ENCODE measurements at places on chromosomes 2 and 18.

DNA sequence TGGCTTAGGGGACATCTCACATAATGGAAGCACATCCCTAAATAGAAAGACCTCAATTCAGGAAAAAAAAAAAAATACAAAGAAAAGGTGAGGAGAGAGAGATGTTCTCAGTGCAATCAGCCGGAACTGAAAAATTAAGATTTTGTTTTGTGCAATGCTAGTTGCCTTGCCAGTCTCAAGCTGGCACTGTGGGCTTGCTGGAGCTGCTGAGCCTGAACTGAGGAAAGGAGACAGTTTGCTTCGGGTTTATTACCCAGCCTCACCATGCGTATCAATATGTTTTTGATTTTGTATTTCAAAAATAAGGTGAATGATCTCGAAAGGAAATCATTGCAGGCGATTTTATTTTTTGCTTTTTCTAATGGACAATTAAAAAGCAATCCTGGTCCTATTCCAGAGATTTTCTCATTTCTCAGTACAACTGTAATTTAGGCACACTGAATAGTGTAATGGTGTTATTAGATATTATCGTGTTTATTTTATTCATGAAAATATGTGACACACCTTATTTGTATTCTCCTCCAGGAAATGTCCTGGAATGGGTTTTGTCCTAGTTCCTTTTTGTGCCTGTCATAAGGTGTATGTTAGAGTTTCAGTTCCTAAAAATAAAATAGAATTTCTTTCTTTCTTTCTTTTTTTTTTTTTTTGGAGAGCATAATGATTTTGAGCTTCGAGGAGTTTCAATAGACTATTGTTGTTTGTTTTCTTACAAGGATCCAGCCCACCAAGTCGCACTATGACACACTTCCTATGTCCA, 72.8 kb upstream of the ZEB2 start:
- DNase-seq, result no peak

DNA sequence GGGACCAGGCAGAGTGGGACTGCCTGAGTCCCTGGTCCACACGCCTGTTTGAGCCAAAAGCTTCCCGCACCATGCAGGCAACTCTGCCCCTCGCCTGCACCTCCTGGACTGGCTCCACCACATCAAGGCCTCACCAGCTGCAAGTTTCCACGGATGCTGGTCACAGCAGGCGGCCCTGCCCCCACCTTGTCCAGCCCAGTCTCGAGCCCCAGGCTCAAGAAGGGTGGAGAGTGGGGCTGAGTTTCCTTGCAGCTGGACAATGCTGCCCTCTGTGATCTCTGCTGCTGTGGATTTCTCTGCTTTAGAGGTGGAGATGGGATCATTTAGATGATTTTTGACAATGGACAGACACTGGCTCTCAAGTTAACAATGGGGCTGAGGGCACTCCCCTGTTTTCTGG, 74.9 kb downstream of the MTCL1 start:
- DNase-seq, result no peak

DNA sequence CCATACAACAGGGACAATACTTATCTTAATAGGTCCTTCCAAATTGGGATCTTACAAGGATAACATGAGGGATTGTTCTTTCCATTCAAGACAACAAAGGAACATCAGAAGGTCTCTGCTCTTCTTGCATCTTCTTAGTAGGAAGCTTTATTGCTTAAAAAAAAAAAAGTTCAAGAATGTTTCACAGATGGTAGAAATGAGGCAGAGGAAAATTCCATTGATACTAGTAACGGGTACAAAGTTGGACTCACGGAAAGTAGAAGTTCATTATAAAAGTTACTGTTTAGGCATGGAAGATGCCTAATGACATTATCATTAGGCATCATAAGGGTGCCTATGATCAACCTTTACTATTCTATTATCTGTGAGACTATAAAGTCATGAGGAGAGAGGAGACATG, 136.2 kb downstream of the LAMA3 start:
- no peak for DNase-seq

DNA sequence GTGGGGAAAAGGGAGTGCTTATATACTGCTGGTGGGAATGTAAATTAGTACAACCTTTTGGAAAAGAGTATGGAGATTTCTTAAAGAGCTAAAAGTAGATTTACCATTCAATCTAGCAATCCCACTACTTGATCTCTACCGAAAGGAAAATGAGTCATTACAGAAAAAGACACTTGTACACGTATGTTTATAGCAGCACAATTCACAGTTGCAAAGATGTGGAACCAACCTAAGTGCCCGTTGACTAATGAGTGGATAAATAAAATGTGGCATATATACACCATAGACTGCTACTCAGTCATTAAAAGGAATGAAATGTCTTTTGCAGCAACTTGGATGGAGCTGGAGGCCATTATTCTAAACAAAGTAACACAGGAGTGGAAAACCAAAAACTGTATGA, 29.5 kb downstream of the FLACC1 start:
- no peak for DNase-seq

- DNase-seq, result no peak
Measured at GRCh38 chr18:46675112-46675511, 18.1 kb upstream of the LOXHD1 start.

- DNase-seq, result no peak
Measured at GRCh38 chr2:191692502-191693115, 14.7 kb downstream of the NABP1 start.

DNA sequence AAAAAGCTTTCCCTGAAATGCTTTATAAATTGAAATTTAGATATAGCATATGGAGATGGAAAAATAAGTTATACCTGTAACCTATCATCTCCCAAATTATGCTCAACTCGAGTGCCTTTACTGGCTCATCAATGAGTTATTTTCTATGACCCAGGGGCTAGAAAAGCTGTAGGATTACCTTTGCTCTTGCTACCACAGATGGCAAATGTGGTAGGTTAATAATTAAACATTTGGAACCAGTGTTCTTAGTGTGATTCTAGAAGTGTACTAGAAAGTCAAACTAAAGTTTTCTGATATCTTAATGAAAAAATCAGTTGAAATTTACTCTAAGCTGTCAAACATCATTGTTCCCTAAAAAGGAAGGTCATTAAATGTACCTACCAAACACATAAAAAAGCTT, 22.5 kb downstream of the ALS2 start:
- no peak for DNase-seq

DNA sequence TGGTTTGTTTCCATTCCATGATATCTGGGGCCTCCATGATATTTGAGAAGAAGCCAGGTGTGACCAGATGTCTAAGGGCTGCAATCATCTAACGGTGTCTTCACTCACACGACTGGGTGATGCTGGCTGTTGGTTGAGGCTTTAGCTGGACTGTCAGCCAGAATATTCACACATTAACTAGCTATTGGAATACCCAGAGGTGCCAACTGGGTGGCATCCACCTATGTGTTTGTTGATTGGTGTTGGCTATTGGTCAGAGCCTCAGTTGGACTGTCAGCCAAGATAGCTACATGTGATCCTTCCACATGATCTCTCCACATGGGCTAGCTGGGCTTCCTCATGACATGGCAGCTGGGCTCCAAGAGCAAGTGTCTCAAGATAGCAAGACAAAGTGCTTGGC, 117.4 kb downstream of the CDCA7 start:
- DNase-seq, result no peak

- DNase-seq, result no peak
Measured at GRCh38 chr2:144094408-144095151, 425.3 kb downstream of the ZEB2 start.

GRCh38 chr2:70084973-70085710, 2.1 kb upstream of the PCBP1 start:
- DNase-seq, result no peak

DNA sequence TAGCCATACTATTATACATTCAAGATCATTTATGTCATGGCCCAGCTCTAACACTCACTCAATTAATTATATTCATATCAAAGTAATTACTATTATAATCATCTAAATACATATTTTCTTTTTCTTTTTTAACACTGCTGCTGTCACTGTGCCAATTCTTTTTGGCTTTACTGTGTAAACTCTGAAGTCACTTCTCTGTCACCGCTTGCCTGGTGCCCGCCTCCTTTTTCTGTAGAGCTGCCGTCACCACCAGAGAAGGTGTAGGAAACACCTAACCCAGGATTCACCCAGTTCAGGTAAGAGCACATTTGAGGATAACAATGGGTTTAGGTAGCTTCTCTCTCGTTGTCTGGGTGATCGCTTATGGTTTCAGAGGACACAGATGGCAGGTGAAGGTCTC, 93.3 kb downstream of the AOX1 start:
- no peak for DNase-seq

DNA sequence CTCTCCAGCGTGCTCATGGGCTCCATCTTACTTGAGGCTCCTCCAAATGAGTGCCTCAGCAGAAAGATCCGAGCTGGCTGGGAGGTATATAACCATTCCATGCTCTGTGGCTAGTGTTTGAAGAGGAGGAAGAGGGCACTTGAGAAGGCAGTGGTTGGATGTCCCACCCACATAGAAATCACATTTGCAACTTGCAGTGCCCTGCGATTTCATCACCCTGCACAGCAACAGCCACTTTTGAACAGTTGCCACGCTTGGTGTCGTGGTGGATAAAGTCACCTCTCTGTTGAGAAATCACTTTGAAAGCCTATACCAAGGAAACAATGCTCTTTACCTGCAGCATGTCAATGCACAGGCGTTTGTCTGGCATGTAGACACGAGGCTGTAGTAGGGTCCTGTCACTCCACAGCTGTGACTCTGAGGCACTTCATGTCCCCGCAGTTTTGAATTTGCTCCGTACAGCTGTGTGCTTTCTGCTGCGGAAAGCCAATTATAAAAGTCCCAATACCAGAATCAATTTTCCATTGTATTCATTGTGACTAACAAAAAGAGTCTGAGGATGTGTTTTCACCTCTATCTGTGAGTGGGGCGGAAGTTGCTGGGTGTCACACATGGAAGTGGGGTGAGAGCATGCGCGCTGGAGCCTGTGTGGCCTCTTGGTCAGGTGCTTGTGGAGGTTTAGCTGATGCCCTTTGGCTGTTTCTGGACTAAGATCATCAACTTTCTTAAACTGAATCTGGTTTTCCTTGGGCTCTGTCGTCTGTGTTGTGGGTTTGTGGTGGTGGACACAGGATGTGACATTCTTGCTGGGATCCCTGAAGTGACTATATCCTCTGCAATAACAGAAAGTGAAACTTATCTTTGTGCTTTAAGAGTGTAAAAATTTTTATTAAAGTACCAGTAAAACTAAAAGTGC, 2.8 kb downstream of the CNDP2 start:
- DNase-seq, result peak; percentile 18

- DNase-seq, result no peak
Measured at GRCh38 chr2:174603280-174603679, 5.7 kb upstream of the WIPF1 start.

DNA sequence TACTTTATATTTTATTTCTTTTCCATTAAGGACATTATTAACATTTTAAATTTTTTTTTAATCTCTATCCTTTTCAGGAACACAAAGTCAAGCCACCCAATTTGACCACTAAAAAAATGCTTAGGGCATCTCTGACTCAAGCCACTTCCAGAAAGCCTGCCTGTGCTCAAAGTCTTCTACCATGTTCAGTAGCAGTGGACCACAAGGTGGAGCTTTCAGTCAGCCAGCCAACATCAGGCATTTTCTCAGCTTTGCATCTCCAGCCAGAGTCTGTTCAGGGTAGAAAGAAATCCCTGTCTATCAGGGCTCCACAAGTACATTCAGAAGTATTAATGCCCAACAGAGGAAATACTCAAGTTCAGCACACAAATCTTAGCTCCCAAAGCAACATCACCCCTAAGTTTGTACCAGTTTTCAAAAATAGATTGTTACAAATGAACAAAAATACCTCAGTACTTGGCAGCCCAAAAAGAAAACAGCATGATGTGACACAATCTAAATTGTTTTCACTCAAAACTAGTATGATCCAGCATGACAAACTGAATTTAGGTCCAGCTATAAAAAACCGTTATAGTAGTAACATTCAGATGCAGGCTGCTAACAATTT, 37.6 kb downstream of the C18orf63 start:
- DNase-seq, result peak; percentile 72

- DNase-seq, result peak; percentile 43
Measured at GRCh38 chr18:519019-519879, 18.7 kb upstream of the COLEC12 start.

DNA sequence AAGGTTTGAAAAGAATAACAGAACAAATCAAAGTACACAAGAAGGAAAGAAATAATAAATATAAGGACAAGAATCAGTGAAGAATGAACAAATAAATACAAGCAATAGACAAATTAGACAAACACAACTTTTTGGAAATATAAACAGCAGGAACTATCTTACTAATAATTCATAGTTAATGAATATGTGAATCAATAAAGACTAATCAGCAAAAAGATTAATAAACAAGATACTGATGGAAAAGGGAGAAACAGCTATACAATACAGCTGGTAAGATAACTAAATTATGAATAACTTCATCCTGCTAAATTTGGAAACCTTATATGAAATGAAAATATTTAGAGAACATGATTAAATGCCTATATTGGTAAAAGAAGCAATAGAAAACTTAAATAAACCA, 193.6 kb upstream of the SPRED2 start:
- DNase-seq, result no peak

All from right hindlimb (tissue), 1 donor.